ENCODE measurements at places on chromosomes 5 and 9.

DNA sequence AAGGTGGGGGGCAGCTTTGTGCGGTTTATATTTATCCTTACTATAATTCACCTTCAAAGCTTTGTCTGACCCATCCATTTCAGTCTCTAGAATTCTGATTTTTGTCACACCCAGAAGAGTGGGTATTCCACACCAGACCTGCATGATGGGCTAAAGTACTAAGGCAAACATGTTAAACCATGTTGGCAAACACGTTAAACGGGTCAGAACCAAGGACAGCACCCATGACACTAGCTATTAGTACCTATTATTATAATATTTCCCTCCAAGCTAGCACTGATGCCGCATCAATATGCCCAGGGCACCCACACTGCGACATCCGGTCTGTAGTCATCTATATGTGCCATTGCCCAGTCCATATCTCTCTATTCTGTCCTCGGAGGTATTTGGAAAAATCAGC, 104.7 kb downstream of the FBXW11 start:
- no peak for DNase-seq

DNA sequence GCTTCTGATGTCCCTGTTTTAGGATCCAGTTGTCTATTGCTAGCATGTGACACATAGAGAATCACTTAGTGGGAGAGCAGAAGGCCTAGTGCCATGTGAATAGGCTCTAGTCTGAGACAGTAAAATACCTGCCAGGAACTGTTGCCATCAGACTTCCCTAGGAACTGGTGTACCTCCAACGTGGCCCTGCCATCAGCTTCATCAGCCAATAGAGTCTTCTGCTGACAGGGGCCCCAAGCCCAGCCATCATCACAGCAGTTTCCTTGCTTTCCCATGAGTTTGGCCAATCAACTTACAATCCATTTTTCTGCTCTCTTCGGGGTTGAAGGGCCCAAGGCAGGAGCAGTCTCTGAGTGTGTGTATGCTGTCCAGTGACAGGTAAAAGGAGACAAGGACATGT, 128.4 kb upstream of the ADRA1B start:
- DNase-seq, result no peak

DNA sequence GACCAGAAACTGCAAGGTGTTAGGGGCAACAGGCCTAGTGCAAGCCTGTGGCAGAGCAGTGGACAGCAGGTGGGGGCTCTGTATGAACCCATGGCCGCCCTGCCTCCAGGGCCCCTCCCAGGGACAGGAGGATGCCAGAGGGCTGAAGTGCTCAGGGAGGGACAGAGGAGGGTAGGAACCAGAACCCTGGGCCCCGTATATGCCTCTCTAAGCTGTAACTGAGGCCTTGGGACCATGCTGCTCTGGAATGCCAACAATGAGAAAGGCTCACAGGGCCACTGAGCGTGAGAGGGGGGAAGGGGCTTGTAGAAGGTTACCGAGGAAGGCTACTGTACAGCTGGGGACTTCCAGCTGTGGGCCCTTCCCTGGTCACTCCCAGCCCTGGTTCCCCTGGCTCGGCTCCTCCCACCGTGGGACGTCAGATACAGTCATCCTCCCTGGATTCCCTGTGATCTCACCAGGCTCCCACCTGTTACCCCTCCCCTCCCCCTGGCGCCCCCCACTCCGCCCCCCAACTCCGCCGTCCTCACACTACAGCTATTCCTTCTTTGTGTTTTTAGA, 21.1 kb downstream of the AQP7 start:
- DNase-seq, result no peak

GRCh38 chr5:119393201-119393691, 37.4 kb downstream of the TNFAIP8 start:
- no peak for DNase-seq

GRCh38 chr9:94908011-94908563, 181.6 kb downstream of the AOPEP start:
- no peak for DNase-seq

DNA sequence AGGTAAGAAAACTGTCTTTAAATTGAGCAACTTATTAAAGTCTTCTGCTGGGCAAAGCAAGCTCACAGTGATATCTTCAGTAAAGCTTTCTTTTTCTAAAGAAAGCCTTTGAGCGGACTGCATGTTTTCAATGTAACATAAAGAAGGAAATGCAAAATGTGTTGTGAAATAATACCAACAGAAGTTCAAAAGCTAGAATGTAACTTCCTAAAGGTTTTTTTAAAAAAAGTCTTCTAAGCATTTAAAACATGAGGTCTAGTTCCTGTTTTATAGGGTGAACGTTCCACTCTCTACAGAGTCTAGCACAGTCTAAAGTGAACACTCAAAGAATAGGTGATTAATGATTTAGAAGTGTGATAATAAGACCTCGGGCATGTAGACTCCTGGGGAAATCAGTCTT, 62.9 kb downstream of the DENND1A start:
- DNase-seq, result no peak

- no peak for DNase-seq
Measured at GRCh38 chr9:89363311-89363670, 45.0 kb downstream of the SECISBP2 start.

DNA sequence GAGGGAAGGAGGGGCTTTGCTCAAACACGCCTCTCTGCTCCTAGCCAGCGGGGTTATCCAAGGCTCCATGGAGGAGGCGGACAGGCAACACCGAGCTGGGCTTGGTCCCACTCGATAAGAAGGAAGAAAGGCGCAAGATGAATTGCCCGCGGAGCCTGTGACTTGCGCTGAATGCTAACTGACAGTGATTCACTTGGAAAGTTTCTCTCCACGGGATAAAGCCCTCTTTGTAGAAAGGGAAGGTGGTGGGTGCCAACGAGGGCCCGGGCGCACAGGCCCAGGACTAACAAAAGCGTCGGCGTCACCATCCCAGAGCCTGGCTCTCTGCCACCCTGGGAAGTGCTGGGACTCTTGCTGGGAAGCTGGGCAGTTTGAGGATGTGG, 76.0 kb downstream of the VAV2 start:
- DNase-seq, result no peak

- DNase-seq, result peak; percentile 38
Measured at GRCh38 chr9:137304383-137305059, 2.5 kb upstream of the NRARP start.

DNA sequence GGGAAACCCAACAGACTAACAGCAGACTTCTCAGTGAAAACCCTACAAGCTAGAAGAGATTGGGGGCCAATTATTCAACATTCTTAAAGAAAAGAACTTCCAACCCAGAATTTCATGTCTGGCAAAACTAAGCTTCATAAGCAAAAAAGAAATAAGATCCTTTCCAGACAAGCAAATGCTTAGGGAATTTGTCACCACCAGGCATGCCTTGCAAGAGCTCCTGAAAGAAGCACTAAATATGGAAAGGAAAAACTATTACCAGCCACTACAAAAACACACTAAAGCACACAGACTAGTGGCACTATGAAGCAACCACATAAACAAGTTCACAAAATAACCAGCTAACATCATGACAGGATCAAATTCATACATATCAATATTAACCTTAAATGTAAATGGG, 131.1 kb downstream of the OR2K2 start:
- DNase-seq, result no peak

- DNase-seq, result no peak
Measured at GRCh38 chr9:4684820-4685219, 5.5 kb downstream of the CDC37L1 start.

GRCh38 chr5:122507581-122507980, 195.5 kb downstream of the SNCAIP start:
- DNase-seq, result no peak

- DNase-seq, result no peak
Measured at GRCh38 chr9:127118597-127119319, 3.7 kb downstream of the ANGPTL2 start.

GRCh38 chr5:34509392-34509791, 146.7 kb upstream of the RAI14 start:
- no peak for DNase-seq

DNA sequence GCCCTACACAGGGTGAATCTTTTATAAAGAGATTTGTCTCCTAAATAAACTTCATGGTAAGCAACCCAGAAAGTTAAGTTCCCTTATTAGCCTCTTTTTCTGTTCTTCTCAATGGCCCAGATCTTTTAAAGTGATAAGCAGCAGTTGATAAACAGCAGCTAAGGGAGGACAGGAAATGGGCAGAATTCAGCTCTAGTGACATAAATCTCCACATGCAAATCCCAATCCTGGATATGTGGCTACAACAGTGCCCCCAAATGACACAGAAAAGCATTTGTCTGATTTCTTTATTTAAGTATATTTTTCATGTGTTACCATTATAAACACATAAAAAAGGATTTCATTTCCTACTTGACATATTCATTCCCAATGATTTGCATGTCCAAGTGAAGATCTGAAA, 199.0 kb downstream of the DTWD2 start:
- no peak for DNase-seq

DNA sequence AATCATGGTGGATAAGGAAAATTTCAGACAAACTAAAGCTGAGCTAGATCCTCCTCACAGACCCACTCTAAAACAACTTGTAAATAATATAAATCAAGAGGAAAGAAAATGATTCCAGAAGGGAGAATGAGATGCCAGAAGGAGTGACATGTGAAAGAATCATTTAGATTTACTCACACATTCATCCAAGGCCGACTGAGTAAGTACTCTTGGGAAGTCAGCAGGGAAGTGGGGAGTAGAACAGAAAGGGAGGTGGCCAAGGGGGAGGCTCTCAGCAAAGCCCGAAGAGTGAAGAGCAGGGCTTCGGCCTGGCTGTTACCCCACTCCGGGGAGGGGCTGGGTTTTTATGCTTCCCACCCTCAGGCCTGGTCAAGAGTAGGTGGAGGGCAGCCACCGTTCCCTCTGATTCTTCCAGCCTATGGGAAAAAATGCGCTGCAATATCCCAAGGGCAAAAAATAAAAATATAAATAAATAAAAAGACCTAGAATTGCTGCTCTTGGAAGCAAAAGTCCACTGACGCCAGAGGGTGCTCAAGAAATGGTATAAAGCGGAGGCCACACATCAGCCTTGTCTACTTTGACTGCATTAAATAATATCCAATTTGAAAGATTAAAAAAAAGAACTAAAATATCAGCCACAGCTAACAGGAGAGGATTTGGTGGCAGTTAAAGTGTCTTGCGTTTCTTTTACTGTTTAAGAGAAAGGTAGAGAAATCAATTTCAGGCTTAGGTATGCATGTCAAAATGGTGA, 110.2 kb upstream of the COL5A1 start:
- no peak for DNase-seq

- DNase-seq, result no peak
Measured at GRCh38 chr9:85510830-85511504, 230.8 kb downstream of the AGTPBP1 start.

GRCh38 chr5:96474073-96474472, 41.0 kb upstream of the PCSK1 start:
- no peak for DNase-seq

GRCh38 chr5:175444060-175444904, at the start of gene DRD1:
TSS of gene DRD1 (minus strand) at chr5:175444182. CDS start at chr5:175443099, 1,083 bp downstream.
- DNase-seq, result no peak

GRCh38 chr9:89473762-89474469, 24.0 kb downstream of the SEMA4D start:
- DNase-seq, result no peak

DNA sequence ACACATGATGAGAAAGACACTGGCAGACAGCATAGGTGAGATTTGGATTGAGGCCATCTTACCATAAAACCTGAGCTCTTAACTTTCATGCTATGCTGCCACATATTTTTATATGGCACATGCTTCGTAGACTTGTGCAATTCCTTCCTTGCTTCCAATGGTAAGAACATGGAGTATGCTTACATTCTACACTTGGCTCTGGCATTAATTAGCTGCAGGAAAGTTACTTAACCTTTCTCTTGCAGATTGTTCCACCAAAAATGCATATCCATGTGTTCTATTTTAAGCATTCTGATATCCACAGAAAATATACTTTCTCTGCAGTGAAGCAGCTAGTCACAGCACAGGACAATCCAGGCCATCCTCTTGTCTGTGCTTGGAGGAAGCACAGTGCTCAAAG, 119.4 kb downstream of the MPDZ start:
- DNase-seq, result no peak

DNA sequence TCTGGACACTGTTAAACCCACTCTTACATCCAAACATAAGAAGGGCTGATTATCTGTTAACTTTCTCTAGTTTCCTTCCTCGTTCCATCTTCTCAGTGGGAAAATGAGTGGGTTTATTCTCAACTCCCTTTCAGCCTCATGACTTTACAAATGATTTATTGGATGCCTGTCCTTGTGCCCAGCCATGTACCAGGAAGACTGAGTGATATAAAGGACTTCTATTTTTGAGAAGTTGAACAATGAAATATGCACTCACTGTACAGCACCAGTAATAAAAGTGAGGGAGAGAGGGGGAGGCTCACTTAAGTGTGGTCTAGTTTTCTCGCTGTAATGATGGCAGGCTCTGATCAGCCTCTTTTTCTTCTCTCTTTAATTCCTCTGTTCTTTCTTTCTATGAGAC, 277.6 kb downstream of the SMARCA2 start:
- no peak for DNase-seq

DNA sequence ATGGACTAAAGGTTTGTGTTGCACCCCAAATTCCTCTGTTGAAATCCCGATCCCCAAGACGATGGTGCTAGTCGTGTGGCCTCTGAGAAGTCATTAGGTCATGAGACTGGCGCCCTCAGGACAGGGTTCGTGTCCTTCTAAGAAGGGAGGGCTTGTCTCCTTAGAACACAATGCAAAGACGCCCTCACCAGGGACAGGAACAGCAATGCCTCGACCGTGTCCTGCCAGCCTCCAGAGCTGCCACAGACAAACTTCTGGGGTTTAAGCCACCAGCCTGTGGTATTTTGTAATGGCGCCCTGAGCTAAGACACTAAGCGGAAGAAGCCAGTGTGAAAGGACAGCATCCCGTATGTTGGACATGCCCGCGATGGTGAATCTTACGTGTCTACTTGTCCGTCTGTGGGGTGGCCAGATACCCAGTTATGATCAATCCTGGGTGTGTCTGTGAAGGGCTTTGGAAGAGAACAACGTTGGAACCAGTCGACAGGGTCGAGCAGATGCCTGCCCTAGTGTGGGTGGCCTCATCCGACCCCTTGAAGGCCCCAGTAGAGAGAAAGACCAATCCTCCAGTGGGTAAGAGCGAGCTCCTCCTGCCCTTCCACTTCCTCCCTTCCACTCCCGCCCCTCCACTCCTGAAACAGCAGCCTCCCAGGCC, 279.2 kb upstream of the IRX2 start:
- DNase-seq, result no peak

DNA sequence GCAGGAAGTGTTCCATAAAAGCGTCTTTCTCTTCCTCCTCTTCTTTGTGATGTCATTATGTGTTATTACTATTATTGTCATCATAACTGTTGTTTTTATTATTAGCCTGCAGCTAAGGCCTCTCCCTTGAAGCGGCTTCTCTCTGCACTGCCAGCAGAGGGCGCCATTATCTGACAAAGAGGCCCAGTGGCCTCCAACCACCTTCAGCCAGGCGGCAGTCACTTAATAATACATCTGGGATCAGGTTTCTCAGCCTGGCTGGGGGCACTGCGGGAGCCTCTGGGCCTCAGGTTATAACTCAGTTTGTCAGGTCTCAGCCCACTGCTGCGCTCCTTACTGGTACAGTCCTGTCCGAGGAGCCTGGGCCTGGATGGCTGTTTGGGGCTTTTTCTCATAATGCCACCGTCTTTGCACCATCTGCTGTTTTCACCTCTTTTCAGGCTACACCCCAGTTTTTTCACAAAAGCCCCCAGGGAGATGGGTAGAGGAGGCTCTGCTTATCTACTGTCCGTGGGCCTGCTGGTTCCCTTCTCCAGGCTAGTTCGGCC, 281.9 kb downstream of the NSG2 start:
- DNase-seq, result peak; percentile 16

- DNase-seq, result no peak
Measured at GRCh38 chr9:109017061-109017460, 3.8 kb upstream of the CTNNAL1 start.
